ENCODE measurements at places on chromosomes 11 and 22.

DNA sequence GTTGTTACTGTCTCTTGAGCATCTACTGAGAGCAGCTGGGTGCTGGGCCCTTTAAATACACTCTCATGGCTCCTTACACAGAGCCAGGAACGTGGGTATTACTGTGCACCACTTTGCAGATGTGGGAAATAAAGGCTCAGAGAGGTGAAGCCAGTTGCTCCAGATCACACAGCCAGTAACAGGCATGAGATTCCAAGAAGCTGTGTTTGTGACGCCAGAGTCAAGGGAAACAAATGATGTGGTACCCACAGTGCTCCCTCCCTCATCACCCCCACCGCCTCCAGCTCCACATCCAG is 1.4 kb upstream of the PRDM11 start:
- DNase-seq: no peak

DNA sequence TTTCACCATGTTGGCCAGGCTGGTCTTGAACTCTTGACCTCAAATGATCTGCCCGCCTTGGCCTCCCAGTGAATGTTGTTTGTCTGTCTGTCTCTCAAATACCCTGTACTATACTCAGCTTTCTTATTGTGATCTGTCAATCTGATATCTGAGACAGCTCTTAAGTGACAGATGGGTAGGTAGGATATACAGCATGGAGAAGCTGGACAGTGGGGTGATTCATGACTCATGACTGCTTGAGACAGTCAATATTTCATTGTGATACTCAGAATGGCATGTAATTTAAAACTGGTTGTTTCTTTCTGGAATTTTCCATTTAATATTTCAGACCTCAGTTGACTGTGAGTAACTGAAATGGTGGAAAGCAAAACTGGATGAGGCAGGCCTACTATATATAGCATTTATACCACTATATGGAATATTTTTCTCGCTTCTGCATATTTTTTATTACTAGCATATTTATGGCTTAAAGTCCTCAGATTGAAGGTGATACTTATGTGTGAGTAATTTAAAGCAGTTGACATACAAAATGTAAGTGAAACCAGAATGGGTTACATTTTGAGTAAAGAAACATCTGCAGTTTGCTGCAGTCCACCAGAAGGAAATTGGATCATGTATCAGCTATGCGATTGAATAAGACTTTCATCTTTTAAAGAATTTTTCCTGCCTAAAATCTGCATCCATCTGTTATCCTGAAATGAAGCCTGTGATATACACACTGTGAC is 22.3 kb downstream of the ARHGAP42 start:
- DNase-seq: no peak

- peak; percentile 59 for DNase-seq
These were observed at the start of gene UNC93B1 for GRCh38 chr11:68003846-68004550. Gene UNC93B1, minus strand, starts transcription at chr11:68004097. Its CDS starts 54 bp downstream, at chr11:68004043.

GRCh38 chr11:107706531-107706930 is 5.3 kb downstream of the SLN start:
- no peak for DNase-seq

DNA sequence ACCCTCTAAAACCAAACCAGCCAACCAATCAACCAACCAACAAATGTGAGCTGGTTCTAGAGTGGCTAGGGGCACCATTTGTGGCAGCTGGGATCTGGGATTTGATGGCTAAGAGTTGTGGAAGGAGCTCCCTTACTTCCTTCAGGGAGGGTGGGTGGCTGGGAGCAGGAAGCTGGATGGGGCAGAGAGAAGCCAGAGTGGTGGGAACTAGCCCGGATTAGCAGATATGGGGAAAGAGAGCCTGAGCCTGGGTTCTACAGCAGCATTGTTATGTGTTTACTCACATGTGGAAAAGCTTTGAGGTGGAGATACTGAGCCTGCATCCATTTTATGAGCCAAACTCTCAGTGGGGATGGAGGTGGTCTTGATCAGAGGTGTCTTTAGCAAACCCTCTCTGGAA is 30.9 kb upstream of the THY1 start:
- DNase-seq: no peak

DNA sequence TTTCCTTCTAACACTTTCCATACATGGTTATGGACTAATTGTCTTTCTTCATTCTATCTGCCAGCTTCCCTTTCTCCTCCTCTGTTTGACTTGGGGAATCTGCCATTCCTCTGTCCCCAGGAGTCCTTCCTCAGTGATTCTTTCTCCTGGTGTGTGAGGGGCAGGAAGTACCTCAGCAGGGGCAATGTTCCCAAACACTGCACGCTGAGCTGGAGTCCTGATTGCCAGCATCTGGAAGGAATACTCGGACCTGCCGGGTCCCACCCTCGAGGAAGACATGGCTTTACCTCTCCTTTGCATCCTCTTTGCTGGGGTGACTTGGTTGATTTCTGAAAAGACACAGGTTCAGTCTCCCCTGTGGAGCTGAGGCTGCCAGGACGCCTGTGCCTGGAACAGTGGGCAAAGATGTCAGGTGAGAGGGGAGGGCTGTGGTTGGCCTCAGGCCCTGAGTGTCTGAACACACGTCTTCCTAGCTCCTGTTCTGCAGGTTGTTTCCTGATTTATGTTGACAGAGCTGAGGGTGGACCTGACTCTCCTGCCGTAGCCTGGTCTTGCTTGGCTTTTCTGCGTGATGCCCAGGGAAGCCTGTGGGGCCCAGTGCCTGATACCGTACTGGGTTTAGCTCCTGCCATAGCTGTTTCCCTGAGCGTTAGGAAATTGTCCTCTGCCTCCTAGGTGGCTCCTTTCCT is 4.3 kb downstream of the COX8A start:
- DNase-seq: no peak

DNA sequence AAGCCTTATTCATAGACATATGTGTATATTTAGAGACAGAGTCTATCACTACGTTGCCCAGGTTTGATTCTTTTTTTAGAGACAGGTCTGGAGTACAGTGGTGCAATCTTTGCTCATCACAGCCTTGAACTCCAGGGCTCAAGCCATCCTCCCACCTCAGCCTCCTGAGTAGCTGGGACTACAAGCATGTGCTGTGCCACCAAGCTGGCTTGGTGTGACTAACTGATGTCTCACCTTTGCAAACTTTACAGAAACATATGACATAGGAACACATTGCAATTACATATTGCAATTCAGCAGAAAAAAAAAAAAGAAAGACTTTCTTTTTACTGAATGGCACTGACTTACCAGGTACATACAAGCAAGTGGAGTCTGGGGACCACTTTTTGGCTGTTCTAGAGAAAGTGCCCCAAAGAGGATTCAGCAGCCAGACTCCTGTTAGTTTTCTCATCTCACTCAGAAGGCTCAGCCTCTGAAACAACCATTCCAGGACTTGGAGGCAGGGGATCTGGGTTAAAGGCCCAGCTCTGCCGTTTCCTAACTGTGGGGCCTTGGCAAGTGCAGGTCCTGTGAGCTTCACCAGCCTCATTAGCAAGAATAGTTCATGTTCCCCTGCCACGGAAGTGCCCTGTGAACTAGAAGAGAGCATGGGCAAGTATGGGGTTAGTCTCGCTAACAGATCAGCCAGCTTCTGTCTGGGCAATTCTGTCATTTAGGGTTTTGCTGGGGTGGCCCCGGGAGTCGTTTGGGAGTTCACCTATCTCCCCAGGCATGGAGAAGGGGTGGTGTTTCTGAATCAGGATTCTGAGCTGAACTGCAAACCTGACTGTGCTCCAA is 11.3 kb upstream of the NFAM1 start:
- DNase-seq: no peak

GRCh38 chr11:118618115-118618990 is 10.9 kb downstream of the PHLDB1 start:
- DNase-seq: no peak

DNA sequence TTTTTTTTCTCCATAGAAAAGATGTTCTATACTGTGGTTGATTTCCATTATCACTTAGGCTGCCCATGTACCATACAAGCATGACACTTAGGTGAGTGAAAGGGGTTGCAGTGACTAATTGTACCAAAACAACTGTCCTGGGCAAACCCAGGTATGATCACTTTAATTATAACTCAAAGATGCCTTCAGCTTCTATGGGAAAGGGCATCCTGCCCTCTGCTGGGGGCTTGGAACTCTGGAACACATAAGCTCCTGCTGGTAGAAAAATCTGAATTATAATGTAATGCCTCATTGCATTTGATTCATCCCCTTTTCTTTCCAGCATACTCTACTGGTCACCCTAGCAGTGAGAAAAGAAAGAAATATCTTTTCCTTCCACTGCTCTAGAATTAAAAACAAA is 206.3 kb downstream of the DDX10 start:
- DNase-seq: no peak

DNA sequence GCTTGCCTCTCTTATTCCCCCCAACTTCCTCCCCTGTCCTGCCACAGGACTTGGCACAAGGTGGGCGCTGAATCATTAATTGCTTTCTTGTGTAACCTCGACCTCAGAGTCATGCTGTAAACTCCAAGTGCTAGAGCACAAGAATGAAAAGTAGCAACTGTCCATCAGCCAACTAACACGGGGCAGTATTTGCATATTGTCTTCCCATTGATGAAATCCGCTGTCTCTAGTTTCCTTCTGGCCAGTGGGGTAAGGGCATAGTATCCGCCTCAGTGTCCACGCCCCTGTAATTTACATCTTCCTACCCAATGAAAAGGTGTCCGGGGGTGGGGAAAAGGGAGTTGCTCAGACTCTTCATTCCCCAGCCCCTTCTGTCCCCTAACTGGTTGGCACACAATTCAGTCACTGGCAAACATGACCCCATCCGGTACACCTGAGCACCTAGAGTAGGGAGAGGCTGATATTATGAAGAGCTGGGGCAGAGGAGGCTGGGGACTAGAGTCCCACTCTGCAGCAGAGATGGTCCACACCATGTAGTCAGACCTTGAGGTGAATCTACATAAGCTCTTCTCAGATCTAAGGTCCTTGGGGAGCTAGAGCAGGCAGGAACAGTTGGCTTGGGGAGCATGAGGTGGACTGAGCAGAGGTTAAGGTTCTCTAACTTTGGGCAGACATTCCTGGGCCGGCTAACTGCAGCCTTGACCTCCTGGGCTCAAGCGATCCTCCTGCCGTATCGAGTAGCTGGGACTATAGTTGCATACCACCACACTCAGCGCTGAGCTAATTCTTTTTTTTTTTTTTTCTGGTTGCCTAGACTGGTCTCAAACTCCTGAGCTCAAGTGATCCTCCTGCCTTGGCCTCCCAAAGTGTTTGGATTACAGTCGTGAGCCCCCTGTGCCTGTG is 6.8 kb upstream of the GGA1 start:
- DNase-seq: no peak

DNA sequence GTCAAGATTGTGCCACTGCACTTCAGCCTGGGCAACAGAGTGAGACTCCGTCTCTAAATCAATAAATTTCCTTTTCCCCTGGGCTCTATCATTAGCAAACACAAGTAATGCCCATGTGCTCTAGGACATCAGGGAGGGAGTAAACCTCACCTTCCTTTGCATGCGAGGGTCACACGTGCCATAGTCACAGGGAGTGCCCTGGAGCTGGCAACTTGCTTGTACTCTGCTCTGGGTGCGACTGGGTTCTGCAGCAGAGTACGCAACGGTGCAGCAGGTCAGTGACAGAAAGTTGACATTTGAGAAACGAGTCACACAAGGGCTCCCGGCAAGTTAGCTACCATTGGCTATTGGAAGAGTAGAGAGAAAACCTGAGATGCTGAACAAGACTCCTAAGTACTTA is 32.6 kb upstream of the CHKA start:
- no peak for DNase-seq

GRCh38 chr11:45993531-45994001 is 71.1 kb downstream of the LARGE2 start:
- DNase-seq: no peak

GRCh38 chr11:35303596-35304385 is 115.6 kb downstream of the SLC1A2 start:
- no peak for DNase-seq

DNA sequence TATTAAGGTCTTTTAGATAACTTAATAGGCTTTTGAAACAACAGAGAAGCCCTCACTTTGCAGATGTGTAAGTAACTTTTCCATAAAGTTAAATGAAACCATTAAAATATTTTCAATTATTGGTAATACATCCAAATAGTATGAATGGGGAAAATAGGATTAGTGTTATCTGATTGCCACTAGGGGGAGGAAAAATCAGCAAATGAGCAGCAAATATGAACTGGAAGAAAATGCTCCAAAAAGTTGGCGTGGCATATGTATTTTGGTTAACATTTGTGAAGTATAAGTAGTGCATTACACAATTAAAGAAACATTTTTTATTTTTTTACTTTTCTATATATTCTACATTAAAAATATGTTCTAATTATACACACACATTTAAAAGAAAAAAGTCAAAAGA is 259.8 kb upstream of the ANO5 start:
- DNase-seq: no peak

DNA sequence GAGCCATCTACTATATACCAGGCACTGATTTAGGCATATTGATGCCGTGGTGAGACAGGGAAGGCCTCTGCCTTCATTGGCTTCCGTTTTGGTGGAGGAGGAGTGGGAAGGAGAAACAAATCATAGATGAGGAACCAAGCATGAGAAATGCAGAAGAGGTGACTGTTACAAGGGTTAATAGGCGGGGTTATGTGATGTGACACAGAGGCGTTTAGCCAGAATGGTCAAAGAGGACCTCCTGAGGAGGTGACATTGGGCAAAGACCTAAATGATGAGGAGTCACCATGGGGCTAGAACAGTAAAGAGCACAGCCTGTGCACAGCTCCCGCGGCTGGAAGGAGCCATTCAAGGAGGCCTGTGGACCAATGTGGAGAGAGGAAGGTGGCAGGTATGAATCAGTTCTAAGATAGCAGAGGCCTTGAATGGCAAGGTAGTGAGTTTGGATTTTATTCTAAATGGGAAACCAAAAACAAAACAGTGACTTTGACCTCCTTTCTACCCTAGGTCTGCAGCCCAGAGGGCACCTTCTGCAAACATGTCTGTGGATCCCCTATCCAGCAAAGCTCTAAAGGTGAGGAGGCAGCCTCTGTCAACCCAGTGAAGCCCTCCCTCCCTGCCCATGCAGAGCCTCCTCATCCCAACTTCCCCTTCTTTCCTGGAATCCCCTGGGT is 11.7 kb downstream of the MAFF start:
- DNase-seq: no peak

DNA sequence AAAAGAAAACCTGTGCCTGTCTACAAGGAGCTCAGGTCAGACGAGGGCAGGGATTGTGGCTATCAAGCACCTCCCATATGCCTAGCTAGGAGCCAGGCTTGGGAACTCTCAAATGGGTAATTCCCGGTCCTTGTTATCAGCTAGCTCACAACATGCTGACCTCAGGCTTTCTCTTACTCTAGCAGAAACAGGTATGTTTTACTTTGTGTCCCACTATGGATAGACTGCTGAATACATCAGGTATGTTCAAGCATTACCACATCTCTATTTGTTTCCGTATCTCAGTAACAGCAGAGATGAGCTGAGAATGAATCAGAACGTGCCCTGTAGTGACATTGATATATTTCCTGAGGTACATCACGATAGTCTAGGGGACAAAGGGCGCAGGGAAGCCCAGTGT is 29.4 kb downstream of the SHISA8 start:
- DNase-seq: no peak

DNA sequence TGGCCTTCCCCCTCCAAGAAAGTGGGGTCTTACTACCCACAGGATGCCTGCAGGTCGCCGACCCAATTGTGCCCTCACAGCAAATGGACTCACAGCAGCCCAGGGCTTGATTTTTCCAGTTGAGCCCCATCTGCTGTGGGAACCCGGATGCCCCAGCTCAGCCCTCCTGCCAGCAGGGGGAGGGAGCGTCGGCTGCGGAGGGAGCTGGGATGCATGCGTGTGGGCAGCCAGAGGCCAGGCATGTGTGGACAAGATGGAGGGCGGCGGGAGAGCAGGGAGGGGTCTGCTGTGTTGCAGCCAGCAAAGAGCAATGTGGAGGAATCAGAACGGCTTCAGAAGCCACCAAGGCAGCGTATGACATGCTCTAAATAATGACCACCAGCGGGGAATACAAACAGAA is 41.0 kb upstream of the EIF3D start:
- DNase-seq: no peak

GRCh38 chr11:57566905-57567514 is 462 bp downstream of the UBE2L6 start:
- peak; percentile 3 for DNase-seq
